T-helper 17 cell (primary cell): ENCODE measurements at places on chromosomes 12 and 14. TPM values are rescaled to one million over a fixed set of nuclear protein-coding genes. Genes with fewer than 3 reads are reported as not detected.

The DLGAP5 gene
- not detected for total RNA-seq

The TGM1 gene
- 3.4 TPM for total RNA-seq

The RD3L gene
- total RNA-seq = not detected

The RPGRIP1 gene
- 0.94 TPM for total RNA-seq

The ESRRB gene
- total RNA-seq = not detected

- DNase-seq = no peak
These were observed 54.0 kb upstream of the ELK3 start for GRCh38 chr12:96140174-96140573.

- no peak for DNase-seq
These were observed 41.1 kb upstream of the CSRNP2 start for GRCh38 chr12:51124504-51124903.

DNA sequence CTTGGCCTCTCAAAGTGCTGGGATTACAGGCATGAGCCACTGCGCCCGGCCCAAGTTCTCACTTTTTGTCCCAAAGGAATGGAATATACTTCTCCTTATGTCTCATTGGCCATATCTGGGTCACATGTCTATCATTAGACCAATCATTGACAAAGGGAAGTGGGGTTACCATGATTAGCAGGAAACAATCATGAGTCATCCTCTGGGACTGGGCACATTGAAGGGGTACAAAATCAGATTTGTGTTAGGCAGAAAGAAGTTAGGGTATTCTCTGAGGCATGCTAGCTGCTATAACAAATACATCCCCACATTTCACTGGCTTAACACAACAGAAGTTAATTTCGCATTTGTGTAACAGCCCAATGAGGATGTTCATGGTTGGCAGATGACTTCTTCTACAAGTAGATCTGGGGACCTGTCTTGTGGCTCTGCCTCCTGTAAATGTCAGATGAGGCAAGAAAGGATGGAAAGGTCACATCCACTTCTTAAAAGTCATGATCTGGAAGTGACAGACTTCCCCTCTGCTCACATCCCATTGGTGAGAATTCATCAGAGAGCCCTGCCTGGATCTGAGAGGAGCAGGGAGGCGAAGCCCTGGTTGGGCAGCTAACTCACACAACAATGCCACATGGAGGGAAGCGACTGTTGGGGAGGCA lies 3.1 kb downstream of the CCDC63 start:
- no peak for DNase-seq

- DNase-seq = no peak
These were observed 8.8 kb upstream of the CCDC85C start for GRCh38 chr14:99612738-99613330.

GRCh38 chr12:106687672-106688071 lies 86.8 kb upstream of the RIC8B start:
- DNase-seq = no peak

- DNase-seq = no peak
These were observed 163.0 kb downstream of the OTOGL start for GRCh38 chr12:80262346-80262745.

- DNase-seq = no peak
These were observed 63.0 kb downstream of the CLMN start for GRCh38 chr14:95256776-95257060.

GRCh38 chr12:25054076-25054782 lies 105.3 kb upstream of the BCAT1 start:
- no peak for DNase-seq

- no peak for DNase-seq
These were observed 51.0 kb upstream of the SRSF5 start for GRCh38 chr14:69715725-69716477.

DNA sequence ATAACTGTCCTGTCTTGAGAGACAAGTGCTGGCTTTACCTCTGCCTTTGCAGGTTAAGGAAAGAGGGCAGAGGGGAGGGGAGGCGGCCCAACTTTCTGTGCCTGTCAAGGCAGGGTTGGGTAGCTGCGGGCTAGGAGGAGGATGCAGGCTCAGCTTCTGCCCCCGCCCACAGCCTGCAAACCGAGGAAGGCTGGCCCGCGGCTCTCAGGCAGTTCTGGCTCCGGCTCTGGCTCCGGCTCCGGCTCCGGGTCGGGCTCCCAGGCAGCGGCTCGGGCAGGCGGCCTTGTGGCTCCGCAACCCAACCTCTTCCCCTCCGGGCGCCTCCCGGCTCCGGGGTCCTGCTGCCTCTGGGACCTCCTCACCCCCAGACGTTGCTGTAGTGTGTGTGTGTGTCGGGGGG lies 92.9 kb downstream of the TMEM30B start:
- DNase-seq = no peak

- no peak for DNase-seq
These were observed 27.1 kb upstream of the BCDIN3D start for GRCh38 chr12:49869816-49870500.

DNA sequence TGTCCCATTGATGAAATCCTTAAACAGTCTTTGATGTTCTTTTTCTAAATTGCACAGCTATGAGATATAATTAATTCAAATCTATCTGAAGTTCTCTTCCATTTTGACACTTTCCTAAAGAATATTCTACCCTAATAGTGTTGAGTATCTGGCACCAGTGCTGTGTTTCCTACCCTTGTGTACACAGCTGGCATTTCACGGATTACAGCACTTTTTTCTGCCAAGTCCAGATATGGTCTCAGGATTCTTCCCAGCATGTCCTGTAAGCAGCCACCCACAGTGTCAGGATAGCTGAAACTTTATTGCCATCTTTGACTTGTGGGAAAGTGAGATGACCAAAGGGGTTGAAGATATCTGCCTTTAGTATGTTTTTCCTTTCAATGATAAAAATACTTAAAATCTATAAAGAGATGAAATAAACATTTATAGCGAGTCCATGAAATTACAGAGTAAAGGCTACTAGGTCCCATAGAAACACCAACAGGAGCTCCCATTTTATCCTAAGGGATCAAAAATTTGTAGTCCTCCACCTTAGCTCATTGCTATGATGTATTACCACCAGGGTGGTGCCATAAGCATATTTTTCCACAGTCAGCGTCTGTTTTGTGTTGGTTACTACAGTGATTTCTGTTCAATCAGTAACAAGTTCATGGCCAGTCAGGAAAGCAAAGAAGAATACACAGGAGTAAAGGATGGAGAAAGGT lies 96.7 kb downstream of the TRHDE start:
- DNase-seq = no peak
